ENCODE measurements at places on chromosomes 13 and 19.

DNA sequence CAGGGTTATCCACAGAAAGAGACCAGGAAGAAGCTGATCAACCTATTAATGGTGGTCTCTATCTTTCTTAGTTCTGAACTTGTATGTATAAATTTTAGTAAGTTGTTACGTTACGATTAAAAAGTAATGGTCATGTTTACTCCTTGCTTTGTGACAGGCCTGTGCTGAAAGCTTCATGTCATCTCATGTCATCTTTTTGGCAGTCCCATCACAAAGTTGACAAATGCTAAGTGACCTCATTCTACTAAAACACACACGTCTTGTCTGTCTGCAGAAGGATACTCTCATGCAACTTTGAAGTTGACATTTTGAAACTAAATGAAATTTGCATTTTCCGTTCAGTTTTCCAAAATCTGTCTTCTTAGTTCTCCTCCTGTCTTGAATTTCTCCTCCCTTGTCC is 345.9 kb downstream of the DNAJC15 start:
- DNase-seq, result no peak

- no peak for DNase-seq
Observed at GRCh38 chr19:18710186-18710585, 26.7 kb downstream of the CRTC1 start.

- DNase-seq, result no peak
Observed at GRCh38 chr19:4957981-4958380, 10.9 kb upstream of the KDM4B start.

- DNase-seq, result no peak
Observed at GRCh38 chr19:19113040-19113626, 25.1 kb downstream of the TMEM161A start.

- no peak for DNase-seq
Observed at GRCh38 chr13:61123538-61124289, 291.9 kb downstream of the PCDH20 start.

DNA sequence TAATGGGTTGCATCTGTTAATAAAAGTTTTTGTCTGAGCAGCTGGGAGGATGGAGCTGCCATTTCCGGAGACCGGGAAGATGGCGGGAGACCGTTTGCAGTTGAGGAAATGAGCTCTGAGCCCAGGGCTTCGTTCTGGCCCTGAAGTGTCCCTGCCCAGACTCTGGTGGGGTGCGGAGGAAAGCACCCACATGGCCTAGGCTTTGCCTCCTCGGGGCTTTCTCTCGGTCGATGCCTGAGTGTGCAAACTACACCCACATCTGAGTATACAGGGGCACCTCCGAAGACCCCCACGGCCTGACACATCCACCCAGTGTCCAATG is 15.6 kb upstream of the NANOS3 start:
- DNase-seq, result no peak

DNA sequence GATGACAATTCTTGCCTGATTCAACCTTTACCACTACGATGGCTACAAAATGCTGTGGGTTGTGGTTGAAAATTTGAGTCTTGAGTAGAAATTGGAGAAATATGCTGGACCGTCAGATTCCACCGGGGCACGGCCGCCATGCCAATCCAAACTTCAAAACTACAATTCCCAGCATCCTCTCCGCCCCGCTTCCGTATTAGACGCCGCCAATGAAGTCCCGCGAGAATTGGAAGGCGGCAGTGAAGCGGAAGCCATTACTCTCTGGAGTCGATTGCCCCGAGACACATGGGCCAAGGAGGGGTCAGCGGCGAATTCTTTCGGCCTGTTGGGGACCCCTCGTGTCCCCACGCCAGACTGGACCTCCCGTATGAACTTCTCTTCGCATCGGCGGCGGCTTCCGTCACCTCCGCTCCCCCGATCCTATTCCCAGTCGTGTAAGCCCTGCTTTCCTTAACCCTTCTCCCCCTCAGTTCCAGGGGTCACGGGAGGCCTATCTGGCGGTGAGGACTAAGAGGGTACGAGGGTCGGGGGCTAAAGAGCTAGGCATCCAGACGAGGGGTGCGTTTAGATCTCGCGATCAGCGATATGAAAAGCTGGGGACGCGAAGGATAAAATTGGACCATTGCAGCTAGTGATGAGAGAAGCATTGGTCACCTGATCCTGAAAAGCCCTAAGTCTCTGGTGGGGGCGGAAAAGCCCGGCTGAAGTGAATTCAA is at the start of gene ZNF317:
ZNF317 (plus strand) TSS at position 239 of the 716 bp plus-strand sequence. CDS start 15,620 bp downstream, outside the sequence.
- DNase-seq, result peak; percentile 78

GRCh38 chr19:48752496-48753365 is at the start of gene FUT1:
Gene FUT1 (minus strand): TSS chr19:48752641. CDS start chr19:48751281, 1,360 bp downstream.
- DNase-seq, result peak; percentile 13

DNA sequence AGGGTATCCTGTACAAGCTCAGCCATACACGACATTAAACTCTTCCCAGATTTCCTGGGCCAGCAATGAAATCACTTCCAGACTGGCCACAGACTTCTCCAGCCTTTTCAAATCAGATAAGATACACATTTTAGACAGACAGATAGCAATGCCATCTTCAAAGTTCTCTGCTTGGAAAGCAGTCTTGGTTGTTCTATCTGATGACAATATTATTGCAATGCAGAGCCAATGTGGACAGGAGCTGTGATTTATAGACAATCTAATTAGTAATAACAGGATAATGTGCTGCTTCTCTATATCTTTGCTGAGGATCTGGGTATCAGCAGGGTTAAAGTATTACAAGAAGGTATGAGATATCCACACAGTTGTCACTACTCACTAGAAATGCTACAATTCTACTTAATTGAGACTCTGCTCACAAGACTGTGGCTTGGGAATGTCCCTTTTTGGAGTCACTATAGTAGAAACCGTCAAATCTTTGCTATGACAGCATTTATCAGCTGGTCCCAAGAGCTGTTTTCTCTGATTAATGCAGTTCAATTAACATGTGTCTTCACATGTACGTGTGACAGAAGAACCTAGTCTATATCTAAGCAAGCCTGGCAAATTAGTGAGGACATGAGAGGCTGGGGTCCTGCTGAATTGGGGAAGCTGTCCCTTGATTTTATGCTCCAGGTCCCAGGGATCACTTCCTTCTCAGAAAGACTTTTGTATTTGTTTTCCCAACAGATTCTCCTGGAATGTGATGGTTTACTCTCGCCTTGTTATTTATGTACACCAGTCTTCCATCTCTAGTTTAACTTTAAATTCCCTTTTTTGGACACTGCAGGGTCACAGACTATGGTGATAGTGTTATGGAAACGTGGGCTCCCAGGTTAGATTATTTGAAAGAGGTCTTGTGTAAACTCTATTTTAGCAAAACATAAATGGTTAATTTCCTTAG is 68.8 kb downstream of the COL4A1 start:
- no peak for DNase-seq

DNA sequence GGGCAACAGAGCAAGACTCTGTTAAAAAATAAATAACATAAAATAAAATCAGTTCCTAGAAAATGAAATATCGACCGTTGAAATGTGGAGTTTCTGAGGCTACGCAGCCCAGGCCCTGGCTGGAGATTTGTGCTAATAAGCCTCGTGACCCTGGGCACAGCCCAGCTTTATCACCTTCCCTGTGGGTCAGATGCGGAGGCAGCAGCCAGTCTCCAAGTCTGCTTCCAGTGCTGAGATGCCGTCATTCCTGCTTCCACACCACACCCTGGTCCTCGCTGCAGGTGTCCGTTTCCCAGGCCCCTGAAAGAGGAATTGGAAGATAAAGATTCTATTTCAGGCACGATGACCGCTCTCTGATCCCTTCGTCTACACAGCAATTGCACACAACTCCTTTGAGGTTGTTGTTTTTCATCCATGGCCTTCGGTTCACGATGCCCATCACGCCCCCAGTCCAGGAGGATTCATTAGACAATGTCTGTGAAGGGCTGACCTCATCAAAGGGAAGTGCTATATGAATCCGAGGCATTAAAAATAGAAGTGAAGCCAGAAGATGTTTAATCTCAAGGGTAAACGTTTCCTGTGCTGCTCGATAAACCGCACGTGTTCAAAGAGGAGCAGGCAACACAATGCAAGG is 48.3 kb upstream of the ATP11A start:
- DNase-seq, result no peak

GRCh38 chr19:16191216-16191908 is 6.2 kb downstream of the FAM32A start:
- DNase-seq, result no peak

DNA sequence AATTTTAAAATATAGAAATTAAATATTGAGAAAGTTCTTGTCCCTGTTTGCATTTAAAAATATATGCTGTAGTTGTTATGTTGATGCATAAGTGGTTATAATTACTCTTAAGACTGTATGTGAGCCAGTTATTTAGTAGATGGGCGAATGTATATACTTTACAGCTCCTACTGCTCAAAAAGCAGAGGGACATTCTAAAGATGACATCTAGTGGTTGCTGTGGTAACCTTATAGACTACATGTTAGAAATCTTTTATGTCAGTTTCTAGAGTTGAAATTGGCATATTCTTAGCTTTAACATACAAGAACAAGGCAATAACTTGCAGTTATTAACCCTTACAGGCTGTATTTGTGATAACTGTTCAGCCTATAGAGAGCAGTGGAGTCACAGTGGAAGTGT is 160.5 kb downstream of the OLFM4 start:
- no peak for DNase-seq

DNA sequence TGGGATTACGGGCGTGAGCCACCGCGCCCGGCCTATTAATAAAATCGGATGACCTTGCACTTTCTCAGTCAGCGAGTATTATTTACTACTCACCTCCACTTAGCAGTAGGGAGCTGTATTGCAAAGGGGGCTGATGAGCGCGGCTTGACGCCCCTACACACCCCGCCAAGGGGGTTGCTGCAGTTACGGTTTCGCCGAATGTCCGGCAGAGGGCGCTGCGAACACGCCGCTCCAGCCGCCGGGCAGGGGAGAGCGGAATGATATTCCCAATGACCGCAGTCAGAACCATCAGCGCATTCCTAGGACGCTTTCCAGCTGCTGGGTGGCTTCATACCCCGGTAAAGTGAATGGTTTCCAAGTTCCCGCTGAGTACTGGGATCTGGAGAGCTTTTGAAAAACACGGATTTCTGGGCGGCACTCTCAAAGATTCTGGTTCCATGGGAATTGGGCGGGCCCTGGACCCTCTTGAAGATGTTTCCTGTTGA is 30.0 kb upstream of the TPT1 start:
- DNase-seq, result peak; percentile 42

- DNase-seq, result no peak
Observed at GRCh38 chr19:18910801-18911436, 8.3 kb downstream of the COPE start.

Measured in stimulated activated CD4-positive, alpha-beta T cell treated with anti-CD3 and anti-CD28 coated beads, Interleukin-4, amount 100 ng/mL, for 48 hours (primary cell).